ENCODE measurements at places on chromosomes 7 and 10. TPM values are rescaled to one million over a fixed set of nuclear protein-coding genes. Genes with fewer than 3 reads are reported as not detected.

KLF14 gene
- not detected for total RNA-seq

- no peak for DNase-seq
Observed at GRCh38 chr7:21941611-21942141, 4.0 kb downstream of the CDCA7L start.

GRCh38 chr10:19817231-19817933 lies 1.1 kb downstream of the PLXDC2 start:
- DNase-seq = no peak

- no peak for DNase-seq
Observed at GRCh38 chr10:102426803-102427287, 5.5 kb downstream of the CUEDC2 start.

- DNase-seq = no peak
Observed at GRCh38 chr10:6009961-6010360, 32.6 kb upstream of the IL15RA start.

All from pulmonary artery endothelial cell (primary cell).